NCI-H1694 (cell line): ENCODE measurements at places on chromosomes 16 and 17.

DNA sequence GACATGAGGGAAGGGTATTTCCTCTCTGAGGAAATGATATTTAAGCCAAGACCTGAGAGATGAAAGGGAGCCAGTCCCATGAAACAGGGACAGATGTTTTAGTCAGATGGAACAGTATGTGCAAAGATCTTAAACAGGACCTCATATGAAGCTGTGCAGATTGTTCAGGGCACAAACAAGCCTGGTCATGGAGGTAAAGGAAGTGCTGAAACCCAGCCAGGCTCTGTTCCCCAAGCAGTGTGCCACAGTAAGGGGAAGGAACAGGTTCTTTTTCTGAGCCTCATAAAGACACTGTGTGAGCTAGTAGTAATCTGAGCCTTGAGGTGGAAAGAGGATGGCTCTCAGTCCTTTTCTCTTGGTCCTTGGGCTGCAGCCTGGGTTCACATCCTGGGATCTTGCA, 159.9 kb downstream of the ANKFN1 start:
- DNase-seq = no peak

DNA sequence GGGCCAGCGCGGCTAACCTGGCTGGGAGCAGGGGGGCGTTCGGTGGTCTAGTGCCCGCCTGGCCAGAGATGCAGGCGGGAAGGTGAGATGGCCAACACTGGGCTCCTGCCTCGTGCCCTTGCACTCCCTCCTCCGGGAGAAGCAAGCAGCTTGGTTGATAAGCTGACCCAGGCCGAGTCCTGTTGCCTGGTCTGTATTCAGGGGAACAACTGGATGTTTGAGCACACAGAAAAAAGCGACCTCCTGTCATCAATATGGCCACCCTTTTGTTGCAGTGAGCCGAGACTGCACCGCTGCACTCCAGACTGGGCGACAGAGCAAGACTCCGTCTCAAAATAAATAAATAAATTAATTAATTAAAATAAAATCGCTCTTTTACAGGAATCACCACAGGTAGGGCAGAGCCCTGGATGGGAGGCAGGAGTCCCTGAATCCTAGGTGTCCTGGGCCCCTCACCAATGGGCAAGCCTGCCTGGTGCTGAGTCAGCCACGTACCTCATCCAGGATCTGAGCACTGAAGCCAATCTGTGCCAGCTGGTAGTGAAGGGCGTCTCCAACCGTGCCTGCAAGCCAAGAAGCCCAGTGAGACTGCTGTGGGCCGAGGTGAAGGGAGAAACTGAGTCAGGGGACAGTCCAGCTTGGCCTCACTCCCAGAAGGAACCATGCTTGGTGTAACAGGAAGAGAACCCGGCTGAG, 31.8 kb downstream of the HASPIN start:
- DNase-seq = no peak

- no peak for DNase-seq
These were observed 183.5 kb upstream of the SDK2 start for GRCh38 chr17:73827627-73828291.

- no peak for DNase-seq
These were observed 1.1 kb upstream of the FAM20A start for GRCh38 chr17:68602289-68602688.

DNA sequence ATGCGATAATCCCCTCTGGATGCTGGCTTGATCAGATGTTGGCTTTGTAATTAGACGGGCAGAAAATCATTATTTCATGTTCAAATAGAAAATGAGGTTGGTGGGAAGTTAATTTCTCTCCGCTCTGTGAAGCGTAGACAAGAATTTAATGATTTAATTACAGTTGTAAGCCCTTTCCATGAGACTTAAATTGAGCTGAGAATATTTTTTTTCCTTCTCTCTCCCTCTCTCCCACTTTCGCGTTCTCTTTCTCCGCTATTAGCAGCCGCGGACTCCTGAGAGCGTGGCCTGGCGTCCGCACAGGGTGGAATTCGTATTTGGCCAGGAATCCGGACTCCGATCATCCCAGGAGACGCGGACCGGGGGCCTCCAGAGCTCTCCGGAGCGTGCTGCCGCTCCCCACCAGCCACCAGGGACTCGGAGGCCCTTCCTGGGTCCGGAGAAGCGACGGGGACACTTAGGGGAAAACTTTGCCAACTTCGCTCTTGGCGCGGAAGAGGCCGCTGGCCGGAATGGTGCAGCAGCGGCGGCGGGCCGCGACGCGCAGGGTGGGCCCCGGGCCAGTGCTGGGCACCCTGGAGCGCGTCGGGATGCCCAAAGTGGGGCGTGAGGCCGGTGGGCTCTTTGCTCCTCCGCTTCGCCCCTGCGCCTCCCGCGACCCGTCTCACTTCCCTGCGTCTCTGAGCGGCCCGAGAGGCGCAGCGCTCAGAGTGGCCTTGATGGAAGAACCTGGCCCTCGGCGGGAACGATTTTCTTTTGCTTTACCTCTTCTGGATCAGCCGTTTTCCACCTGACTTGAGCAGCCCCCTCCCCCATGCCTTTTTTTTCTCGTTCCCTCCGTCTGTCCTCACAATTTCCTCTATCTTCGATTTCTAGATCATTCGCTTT, 3.6 kb upstream of the IRX3 start:
- no peak for DNase-seq

DNA sequence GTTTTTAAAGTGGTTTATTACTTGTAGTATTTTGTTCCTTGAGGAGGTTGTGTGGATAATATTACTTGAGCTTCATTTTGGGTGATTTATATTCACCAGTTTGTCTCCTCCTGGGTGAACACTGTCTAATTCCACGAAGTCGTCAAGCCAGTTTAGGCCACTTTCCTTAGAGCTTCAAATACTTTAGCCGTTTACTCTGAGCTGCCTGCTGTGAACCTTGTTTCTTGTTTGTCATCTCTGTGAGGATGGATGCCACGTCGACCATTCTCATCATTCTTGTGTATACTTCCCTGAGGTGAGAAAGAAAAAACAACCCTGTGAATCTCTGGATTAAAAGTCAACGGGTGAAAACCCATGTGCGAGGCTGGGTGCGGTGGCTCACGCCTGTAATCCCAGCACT, 9.0 kb downstream of the KRT24 start:
- no peak for DNase-seq

DNA sequence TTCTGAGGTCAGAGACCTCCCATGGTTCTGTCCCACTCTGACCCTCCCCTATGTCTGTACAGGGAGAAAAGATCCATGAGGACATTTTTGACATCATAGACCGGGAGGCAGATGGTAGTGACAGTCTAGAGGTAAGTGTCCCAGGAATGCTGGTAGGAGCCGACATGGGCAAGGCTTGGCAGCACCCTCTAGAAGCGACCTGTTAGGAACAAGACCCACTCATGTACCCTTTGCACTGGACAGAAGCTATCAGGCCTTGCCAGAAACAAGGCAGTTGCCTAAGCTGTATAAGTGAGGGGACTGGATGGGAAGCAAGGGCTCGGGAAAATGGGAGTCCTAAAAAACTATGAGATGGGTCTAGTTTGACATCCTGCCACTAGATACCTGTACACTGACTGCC, 2.5 kb downstream of the TUBG1 start:
- no peak for DNase-seq

DNA sequence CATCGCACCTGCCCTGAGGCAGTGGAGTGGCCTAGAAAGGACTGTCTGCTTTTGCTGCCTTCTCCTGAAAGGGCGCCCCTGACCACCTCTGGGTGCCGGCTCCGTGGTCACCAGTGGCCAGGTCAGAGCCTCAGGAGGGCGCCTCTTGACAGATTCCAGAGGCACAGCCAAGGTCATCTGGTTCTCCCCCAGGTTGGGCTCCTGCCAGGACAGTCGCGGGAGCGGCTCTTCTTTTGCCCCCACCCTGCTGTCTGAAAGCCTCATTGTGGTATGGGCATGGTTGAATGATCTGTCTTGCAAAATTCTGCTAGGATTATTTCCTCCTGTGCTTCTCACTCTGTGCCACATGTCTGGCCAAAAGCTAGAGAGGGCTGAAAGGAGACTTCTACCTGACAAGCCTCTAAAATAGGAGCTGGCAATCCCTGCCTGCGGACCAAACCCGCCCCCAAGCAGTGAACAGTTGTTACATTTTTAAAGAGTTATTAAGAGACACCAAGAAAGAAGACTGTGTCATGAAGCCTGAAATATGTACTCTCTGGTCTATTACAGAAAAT, 82.8 kb downstream of the SNX29 start:
- DNase-seq = no peak
